ENCODE measurements at places on chromosomes 2 and 18.

- no peak for DNase-seq
Observed at GRCh38 chr2:225636558-225636957, 237.0 kb downstream of the NYAP2 start.

DNA sequence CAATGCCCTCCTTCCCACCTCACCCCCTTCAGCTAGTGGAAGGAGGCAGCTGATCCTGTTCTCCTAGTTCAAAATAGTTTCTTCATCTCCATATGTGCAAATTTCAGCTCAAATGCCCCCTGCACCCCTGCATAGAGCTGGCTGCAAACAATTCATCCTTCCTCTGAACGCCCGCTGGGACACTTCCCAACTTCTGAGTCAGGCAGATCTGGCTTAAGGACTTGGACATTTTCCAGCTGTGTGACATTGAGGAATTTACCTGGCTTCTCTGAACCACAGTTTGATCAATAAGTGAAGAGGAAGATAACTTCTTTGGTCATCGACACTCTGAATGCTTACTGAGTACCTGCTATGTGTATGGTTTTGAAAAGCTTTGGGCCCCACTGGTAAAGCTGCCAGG lies 23.5 kb downstream of the PTGR3 start:
- DNase-seq: no peak

DNA sequence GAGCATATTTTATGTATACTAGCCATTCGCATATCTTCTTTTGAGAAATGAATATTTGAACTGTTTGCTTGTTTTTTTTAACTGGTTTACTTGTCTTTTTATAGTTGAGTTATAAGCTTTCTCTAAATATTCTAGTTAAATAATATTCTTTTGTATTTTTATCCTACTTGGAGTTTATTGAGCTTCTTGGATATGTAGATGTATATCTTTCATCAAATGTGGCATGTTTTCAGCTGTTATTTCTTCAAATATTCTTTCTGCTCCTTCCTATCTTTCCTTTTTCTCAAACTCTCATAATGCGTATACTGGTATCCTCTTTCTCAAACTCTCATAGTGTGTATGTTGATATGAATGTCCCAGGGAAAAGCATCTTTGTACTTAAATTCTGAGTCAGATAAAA lies 100.3 kb upstream of the NCKAP5 start:
- DNase-seq: no peak

GRCh38 chr2:235511751-235512698 lies 18.2 kb downstream of the AGAP1 start:
- DNase-seq: no peak

DNA sequence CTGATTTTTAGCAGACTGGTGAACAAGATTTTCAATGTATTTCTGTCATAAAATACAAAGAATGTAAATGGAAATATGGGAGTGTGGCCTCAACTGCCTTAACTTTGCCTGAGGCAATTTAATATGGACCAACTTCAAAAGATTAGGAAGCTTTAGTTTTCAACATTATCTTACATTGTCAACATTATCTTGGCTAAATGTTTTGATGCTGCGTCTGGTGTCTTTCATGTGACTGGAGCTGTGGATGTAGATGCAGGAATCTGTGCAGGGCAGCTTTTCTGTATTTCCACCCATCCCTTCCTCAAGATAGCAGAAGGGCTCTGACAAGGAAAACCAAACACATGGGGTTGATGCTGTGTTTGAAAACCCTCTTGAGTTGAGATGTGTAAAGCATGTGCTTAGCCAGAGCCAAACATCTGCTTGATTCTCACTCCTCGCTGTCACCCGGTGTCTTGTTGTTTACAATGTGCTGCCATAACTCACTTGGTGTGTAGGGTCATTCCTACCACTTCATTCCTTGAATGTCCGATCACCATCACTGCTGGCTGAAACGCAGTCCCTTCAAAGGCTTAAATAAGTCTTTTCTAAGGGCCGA lies 33.0 kb downstream of the COPS8 start:
- DNase-seq: no peak

DNA sequence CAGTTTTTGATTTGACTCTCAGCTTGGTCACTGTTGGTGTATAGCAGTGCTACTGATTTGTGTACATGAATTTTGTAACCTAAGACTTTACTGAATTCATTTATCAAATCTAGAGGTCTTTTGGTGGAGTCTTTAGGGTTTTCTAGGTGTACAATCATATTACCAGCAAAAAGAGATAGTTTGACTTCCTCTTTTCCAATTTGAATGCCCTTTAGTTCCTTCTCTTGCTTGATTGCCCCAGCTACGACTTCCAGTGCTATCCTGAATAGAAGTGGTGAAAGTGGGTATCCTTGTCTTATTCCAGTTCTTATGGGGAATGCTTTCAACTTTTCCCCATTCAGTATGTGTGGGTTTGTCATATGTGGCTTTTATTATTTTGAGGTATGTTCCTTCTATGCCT lies 312.9 kb upstream of the REV1 start:
- DNase-seq: no peak

DNA sequence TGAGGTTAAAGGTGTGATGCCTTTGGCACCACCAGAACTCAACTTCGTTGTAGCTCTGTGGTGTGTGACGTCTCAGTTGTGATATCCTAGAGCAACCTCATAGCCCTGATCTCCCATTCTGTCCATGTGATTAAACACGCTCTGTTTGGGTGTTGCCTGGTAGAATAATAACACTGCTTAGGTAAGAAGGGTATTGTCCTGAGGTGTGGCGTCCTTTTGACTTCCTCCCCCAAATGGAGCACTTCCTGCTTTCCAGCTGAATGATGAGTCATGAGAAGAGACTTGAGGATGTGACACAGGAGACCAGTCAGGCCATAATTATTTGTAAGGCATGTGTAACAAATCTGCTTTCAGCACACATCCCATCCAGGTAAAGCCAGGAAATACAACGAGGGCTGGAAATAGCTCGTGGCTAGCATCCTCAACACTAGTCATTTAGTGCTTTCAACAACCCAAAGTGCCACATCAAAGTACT lies 100.7 kb downstream of the RAPGEF4 start:
- no peak for DNase-seq

GRCh38 chr2:240339411-240340360 lies 95.8 kb upstream of the GPC1 start:
- no peak for DNase-seq

- DNase-seq: no peak
Observed at GRCh38 chr2:145157741-145158591, 638.0 kb upstream of the ZEB2 start.

Data from NCI-H1417 treated with DMSO at 0.1 percent for 48 hours (cell line).